Fibroblast of lung (primary cell): ENCODE measurements at places on chromosomes 3 and 15.
A peak's percentile ranks its signal among the peaks of the same experiment; 100 is the strongest.

DNA sequence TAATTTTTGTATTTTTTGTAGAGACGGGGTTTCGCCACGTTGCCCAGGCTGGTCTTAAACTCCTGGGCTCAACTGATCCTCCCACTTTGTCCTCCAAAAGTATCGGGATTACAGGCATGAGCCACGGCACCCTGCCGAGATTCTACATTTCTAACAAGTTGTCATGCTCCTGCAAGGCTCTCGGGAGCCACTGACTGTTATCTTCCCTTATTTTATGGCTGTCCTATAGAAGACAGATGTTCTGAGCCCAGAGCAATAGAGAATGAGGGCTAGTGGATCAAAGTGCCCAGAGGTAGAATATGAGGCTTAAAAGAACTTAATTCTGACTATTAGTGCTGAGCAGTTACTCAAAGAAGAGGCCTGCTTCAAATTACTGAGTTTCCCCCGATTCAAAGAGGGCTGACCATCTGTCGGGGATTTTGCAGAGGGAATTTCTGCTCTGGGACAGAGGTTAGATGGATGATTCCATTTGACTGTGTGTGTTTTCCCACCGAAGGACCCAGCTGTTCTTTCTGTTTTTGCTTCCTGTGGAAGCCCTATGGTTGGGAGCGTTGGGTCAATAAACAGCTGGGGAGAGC, 39.5 kb downstream of the ITPR1 start:
- DNase-seq, result peak; percentile 33

- DNase-seq, result peak; percentile 73
Observed at GRCh38 chr15:50148362-50148963, 29.4 kb upstream of the ATP8B4 start.

GRCh38 chr3:65732051-65732935, 306.4 kb downstream of the MAGI1 start:
- DNase-seq, result peak; percentile 71

DNA sequence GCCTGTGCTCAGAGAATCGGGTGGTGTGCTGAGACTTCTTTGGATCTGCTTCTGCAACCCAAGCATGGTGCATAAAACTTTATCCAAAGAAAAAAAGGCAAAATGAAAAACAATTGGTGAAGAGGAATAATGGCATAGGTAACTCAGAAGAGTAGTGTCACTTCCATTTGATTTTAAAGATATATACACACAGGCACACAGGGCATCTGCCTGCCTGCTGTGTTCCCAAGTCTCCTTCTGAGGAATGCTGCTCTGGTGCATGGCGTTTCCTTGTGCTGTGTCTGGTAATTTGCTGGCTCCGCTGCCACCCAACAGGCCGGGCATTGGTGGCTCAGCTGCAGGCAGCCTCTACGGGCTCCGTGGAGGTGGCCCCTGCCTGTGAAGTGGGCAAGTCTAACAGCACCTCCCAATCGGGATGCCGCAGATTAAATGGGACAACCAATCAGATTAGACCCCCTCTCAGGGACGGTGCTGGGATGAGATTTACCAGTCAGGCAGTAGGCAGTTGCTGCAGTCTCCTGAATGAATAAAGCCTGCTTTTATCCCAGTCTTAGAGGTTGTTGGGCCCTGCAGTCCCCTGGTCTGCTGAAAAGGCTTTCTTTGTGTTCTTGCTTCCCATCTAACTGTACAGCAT, 253.7 kb upstream of the RASGRP1 start:
- no peak for DNase-seq

GRCh38 chr15:90844696-90845095, 23.7 kb upstream of the FURIN start:
- DNase-seq, result no peak

DNA sequence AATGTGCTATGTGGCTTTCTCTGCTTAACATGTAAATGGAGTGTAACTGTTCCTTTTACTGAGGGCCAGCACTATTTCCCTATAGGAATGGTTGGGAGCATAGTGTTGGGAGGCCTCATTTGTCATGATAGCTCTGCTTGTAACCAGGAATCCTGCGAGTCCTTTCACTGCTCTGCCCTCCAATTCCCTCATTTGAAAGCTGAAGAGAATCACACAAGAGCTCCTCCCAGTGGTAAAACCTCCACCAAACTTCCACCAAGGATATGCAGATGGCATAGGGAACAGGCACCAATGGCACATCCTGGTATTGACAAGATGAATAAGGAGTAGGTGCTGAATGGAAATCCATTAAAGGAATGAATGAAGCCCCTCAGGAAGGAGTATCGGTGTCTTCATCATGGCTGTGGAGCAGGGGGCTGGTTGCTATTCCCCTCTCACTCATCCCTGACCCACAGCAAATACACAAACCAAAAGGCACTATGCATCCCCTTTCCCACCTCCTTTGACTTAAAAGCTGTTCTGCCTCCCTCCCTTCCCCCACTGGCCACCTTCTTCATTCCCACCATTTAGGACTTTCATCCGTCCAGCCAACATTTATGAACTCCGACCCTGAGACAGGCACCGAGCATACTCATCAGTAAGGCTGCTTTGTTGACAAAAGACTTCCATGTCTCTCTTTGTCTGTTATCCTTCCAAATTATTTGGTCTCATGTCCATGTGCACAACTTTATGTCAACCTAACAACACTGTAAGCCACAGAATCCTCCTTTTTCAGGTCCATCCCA, 560.8 kb downstream of the FOXP1 start:
- DNase-seq, result peak; percentile 29

DNA sequence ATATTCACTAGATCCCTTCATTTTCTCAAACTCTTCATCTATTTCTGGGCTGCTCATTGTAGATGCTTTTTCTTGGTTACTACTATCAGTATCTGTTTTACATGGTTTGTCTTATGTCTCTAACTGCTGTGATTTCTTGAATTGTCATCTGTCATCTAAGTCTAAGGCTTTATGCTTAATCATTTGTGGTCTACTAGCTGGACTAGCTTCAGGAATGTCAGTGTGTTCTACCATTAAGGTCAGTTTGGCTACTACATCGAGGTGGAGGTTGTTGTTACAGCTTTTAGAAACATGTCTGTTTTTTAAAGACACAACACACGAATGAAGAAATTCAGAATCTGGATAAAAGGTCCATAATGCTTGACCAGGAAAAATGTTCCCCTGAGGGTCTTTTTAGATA, 82.2 kb downstream of the ABI3BP start:
- no peak for DNase-seq

GRCh38 chr15:101091080-101092017, 160.5 kb downstream of the CHSY1 start:
- peak; percentile 85 for DNase-seq

GRCh38 chr3:180246688-180247195, 210.0 kb upstream of the PEX5L start:
- no peak for DNase-seq

DNA sequence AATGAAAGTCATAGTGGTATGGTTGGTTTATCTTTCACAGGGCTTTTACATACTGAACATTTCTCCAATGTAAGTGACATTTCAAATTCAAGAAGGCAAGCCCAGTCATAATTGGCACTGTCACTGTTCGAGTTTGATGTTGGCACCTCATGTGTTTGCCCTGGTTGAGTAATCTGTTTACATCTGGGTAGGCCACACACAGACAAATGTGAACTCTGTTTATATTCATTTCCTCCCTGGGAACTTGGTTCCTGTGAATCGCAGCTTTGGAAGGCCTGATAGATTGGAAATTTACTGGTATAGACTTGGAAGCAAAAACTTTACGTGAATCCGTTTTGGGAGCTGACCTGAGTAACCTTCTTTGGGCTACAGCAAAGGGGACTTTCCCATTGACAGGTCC, 395.2 kb upstream of the AZI2 start:
- no peak for DNase-seq

DNA sequence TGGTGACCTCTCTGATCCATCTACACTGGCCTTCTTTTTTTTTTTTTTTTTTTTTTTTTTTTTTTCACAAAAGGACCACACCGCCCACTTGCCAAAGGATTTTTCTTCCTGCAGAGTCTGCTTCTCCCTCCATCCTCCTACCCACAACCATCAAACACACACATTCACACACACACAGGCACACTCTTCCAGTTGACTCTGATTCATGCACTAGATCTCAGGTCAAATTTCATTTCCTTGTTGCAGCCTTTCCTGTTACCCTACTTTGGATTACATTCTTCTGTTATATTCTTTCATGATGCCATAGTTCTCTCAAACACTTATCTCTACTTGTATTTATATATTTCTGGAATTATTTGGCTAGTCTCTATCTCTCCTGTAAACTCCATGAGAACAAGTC, 133.9 kb downstream of the STAC start:
- DNase-seq, result peak; percentile 65

GRCh38 chr3:122356402-122356801, 26.6 kb downstream of the MIX23 start:
- DNase-seq, result peak; percentile 30

GRCh38 chr15:71997691-71998090, 120.3 kb downstream of the MYO9A start:
- DNase-seq, result no peak

GRCh38 chr3:177679568-177680471, 482.5 kb upstream of the TBL1XR1 start:
- DNase-seq, result no peak

GRCh38 chr3:191369616-191370010, 39.3 kb upstream of the UTS2B start:
- peak; percentile 98 for DNase-seq

- DNase-seq, result no peak
Observed at GRCh38 chr3:127867986-127868385, 45.7 kb upstream of the MGLL start.

DNA sequence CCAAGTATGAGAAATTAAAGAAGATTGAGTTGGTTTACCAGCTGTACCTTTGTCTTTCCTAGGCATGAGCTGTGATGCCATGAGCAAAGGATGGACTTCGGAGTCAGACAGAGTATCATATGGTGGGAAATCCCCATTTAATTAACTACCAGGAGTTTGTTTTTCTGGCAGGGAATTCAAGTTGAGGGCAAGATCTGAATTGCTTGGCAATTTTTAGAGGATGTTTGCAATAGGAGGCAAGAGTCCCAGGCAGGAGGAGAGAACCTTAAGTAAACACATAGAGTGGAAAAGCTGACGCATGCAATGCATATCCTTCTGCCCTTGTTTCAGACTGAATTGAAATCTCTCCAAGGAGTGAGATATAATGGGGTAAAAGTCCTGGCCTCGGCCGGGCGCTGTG, 569.7 kb upstream of the MDFIC2 start:
- peak; percentile 43 for DNase-seq

DNA sequence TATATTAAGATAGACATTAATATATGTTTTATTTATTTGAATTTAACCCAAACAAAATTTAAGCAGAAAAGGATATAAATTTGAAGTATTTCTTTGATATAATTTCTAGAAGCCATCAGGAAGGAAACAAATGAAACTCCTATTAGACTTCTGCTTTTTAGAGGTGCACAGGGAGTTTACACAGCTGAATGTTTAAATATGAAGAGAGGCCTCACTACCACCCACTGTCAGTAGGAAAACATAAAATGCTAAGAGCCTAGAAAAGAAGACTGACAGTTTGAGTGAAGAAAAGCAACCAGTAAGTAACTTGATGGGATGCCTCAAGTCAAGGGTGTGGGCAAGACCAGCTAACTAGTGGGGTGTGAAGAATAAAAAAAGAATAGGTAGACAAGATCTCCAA, 19.7 kb downstream of the PLSCR2 start:
- DNase-seq, result no peak

DNA sequence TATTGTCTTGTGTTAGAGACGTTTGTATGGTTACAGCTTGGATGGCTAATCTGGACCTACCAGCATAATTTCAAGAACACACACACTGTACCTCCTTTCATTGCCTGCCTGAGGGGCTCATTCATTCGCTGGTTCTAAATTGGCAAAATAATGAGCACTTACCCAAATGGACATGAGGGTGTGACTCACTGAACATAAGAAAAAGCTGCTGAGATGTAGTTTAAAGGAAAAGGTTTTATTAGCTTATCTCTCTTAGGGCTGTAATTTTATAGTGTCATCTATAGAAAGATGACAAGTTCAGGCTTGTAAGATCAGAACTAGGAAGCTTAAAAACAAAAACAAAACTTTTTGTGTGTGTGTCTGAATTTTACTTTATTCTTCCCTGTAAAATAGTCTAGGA, 120.7 kb upstream of the WNT7A start:
- no peak for DNase-seq

GRCh38 chr3:13116426-13116825, 43.2 kb upstream of the IQSEC1 start:
- no peak for DNase-seq

- no peak for DNase-seq
Observed at GRCh38 chr15:99474909-99475753, 90.7 kb upstream of the MEF2A start.

DNA sequence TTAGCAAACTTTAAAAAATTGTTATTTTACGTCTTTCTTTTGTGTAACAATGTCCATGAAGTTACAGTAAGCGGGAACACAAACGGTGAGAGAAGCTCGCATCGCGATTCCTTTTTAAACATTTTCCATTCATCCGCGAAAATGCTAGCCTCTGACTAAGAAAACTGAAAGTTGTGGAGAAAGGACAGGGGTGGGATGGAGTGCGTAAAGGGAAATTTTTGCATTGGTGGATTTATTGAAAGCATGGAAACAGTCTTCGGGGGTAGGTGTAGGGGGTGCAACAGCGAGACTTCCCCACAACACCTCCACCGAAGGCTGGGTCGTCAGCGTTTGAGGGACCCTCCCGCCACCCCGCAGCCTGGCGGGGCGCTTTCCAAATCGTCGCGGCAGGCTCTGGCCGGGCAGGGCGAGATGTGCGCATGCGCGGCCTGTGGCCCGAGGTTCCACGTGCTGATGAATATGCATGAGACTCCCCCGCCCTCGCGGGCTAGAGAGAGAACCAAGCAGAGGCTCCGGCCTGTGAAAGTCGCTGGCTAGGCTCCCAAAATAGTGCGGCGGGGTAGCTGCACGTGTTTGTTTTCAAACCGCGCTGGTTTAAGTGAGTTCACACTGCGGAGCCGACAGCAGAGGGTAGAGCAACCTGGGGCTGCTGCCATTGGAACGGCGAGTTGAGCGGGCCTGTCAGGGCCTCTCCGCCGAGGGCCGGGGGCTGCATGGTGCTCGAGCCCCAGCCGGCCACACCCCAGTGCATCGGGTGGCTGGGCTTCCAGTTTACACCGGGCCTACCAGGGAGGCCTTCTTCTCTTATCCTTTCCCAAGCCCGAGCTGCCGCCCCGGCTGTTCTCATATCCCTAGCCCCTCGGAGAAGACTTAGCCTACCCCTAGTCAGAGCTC, 9.9 kb downstream of the ZIC1 start:
- peak; percentile 68 for DNase-seq

- DNase-seq, result peak; percentile 61
Observed at GRCh38 chr3:42012935-42013690, 51.2 kb upstream of the ULK4 start.

DNA sequence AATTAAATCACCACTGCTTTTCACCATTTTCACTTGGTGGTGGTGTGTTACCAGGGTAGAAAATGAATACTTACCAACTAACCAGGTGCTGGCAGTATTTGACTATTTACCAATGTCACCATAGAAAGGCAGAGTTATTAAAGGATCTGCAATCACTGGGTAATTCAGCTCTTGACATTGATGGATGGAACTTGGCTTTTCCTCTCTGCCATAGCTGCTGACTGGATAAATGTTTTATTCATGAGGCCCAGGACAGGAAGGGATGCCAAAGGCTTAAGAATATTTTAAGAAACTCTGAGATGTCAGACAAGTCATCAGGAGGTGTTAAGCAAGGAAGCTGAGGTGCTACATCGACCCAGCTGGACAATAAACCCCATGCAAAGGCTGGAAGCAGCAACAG, 495.5 kb upstream of the CFAP20DC start:
- DNase-seq, result no peak

- no peak for DNase-seq
Observed at GRCh38 chr15:86615411-86615810, 535.7 kb downstream of the AGBL1 start.
